ENCODE measurements at places on chromosomes 2 and 18.
A peak's percentile ranks its signal among the peaks of the same experiment; 100 is the strongest.

- no peak for DNase-seq
Measured at GRCh38 chr2:61938511-61938910, 33.0 kb downstream of the COMMD1 start.

- DNase-seq: no peak
Measured at GRCh38 chr18:63443829-63444228, 21.6 kb upstream of the VPS4B start.

DNA sequence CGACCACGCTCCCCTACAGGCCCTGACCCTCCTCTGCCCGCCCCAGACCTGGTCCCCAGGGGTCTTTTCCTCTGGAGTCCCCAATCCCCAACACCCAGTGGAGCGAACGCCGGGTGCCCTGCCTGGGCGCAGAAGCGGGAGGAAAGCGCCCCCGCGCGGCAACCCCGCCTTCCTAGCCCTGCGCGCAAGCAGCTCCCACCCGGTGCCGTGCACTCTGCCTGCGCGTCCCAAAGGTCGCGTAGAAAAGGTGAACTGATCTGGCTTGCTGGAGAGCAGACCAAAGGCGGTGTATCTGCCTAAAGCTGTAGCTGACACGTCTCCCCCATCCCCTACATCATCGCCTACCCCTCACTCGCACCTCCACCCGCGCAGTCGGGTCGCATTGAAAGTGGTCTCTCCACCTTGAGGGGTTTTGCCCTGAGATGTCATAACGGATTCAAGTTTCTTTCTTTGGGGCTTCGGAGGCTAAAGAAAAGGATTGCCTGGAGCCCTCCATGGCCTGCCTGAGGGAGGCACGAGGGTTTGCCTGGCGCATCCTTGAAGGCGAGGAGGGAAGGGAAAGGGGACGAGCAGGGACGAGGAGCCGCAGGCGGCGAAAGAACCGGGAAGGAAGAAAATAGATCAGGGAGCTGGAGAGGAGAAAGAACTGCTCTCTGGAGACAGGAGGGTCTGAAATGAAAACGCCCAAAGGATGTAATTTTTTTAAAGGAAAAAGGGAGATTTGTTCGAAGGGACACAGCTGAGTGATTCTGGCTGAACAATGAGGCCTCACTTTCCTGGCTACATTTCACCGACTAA, 5.8 kb downstream of the GAD1 start:
- DNase-seq: peak; percentile 69

GRCh38 chr2:143674051-143674450, 544.8 kb downstream of the ARHGAP15 start:
- DNase-seq: no peak

DNA sequence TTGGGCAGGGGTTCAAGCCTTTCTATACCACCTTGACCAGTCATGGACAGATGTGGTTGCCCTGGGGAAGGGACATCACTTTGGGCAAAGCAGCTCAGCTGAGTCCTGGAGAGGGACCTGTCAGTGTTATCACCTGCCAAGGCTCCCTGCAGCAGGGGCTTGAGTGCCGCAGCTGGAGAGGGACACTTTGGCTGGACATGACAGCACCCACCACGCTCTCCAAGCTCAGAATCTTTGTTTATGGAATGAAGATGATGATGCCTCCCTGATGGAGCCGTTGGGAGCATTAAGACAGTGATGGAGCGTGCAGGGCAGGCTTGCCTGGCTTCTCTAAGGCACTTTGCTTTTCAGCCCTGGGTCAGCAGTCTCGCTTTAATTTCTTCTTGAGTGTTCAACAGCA, 4.3 kb upstream of the TFCP2L1 start:
- no peak for DNase-seq

GRCh38 chr2:33395655-33396249, 80.7 kb upstream of the RASGRP3 start:
- DNase-seq: peak; percentile 52

GRCh38 chr2:5834501-5834900, 142.3 kb downstream of the SOX11 start:
- DNase-seq: no peak

DNA sequence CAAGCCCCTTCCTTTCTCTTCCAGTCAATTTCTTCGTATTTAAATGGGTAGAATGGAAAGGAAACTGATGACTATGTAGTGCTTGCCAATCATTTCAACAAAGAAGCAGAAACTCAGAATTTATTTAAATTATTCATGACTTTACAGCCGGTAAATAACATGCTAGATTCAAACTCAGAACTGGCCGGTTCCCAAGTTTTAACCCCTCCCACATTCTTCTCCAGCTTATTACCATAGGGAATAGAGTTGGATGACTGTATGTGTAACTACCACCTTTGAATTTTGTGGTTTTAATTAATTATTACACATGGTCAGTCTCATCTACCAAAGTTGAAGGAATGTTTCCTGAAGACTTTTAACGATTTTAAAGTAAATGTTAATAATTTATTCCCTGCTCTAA, 819.3 kb upstream of the LRATD1 start:
- no peak for DNase-seq

- no peak for DNase-seq
Measured at GRCh38 chr2:160258492-160258805, 58.4 kb upstream of the ITGB6 start.
